ENCODE measurements at places on chromosomes 12 and 14.
A peak's percentile ranks its signal among the peaks of the same experiment; 100 is the strongest.

- no peak for DNase-seq
Observed at GRCh38 chr12:105930557-105931503, 207.9 kb downstream of the NUAK1 start.

GRCh38 chr12:109016016-109016415, 4.9 kb downstream of the SVOP start:
- DNase-seq = no peak

- peak; percentile 18 for DNase-seq
Observed at GRCh38 chr14:60163693-60164092, 1.5 kb downstream of the DHRS7 start.

DNA sequence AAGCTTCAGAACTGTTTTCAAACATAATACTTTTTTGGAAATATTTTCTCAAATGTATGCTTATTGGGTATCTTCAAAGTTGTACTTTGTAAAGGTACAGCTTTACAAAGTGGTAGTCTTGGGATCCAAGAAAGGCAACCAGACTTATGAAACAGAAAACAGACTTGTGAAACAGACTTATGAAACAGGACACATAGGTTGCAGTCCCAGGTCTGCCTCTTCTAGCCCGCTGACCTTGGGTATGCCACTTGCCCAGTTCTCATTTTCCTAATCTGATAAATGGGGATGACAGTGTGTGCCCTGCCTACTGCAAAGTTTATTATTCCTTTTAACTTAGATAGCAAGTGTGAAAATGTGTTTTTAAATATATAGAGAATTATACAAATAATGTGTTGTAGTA, 114.3 kb downstream of the KICS2 start:
- no peak for DNase-seq

DNA sequence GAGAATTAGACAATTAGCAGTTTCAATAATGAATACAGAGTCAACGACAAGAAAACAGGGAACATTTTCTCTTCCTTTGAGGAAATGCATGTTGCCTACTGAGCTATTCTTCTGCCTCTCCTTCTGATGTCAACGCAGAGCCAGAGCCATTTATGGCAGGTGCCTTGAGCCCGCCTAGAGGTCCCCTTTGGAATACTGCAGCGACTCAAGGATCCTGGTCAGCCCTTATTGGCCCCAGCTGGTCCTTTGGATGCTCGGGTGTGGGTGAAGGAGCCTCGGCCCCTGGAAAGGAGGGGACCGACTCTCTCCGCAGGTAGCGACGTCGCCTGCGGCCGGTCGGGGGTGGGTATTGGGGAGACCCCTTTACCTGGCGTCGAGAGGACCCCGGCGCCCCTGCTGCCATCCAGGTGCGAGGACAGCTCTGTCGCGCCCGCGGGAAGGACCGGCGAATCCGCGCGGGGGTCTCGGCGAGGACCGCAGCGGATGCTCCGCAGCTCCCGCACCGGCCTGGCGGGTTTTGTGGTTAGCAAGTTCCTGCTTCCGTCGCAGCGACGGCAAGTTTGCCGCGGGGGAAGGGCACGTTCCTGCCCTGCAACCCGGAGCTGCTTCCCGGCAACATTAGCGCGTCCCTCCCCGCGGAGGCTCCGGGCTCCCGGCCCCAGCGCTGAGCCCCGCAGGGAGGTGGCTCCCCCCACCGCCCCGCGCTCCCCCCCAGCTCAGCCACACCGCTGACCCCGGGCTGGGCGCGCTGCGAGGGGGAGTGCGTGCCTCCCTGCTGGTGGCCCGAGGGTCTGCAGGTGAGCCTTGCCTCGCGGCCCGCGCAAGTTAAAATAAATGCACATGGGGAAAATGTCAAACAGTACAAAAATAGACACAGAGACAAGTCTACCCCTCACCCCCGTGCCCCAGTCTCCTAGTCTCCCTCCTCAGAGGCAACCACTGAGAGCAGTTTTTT, at the start of gene MANSC1:
TSS of gene MANSC1 (minus strand) at position 532 of the 955 bp plus-strand sequence. CDS start 6,928 bp downstream, outside the sequence.
- DNase-seq = peak; percentile 81

DNA sequence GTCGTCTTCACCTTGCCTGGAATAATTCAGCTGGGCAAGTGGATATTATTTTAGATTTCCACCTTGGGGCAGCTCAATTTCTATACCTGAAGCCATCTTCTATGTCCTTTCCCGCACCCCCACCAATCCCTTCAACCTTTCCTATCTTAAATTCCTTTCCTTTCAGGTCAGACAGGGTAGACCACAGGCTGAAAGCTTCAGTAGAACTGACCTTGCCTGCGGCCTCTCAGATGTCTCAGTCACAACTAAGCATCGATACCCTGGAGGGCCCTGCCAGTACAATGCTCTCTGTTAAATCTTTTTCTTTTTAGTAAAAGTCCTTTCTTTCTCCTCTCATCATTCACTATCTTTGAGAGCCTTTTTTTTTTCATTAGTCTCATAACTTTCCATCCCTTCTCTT, 38.9 kb downstream of the SLC2A14 start:
- DNase-seq = no peak

DNA sequence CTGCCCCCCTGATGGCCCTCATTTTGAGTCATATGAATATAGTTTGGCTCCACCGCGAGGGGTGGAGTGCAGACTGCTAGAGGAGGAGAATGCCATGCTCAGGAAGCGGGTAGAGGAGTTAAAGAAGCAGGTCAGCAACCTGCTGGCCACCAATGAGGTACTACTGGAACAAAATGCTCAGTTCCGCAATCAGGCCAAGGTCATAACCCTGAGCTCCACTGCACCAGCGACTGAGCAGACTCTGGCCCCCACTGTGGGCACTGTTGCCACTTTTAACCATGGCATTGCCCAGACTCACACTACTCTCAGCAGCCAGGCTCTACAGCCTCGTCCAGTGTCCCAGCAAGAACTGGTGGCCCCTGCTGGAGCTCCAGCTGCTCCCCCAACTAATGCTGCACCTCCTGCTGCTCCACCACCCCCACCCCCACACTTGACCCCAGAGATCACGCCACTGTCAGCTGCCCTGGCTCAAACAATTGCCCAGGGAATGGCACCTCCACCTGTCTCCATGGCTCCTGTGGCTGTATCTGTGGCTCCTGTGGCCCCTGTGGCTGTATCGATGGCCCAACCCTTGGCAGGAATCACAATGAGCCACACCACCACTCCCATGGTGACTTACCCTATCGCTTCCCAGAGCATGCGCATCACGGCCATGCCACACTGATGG, 3.3 kb downstream of the ZC3H10 start:
- no peak for DNase-seq

- no peak for DNase-seq
Observed at GRCh38 chr14:50791201-50791600, 39.8 kb downstream of the NIN start.

- peak; percentile 34 for DNase-seq
Observed at GRCh38 chr12:21502164-21502496, 541 bp downstream of the GOLT1B start.

- no peak for DNase-seq
Observed at GRCh38 chr12:24113701-24114100, 164.2 kb upstream of the SOX5 start.

All from G401 (cell line).